ENCODE measurements at places on chromosomes 6 and 20.

- peak; percentile 43 for DNase-seq
Observed at GRCh38 chr20:22579711-22580697, 4.4 kb downstream of the FOXA2 start.

- DNase-seq: no peak
Observed at GRCh38 chr6:47044397-47044796, 2.3 kb upstream of the ADGRF1 start.

DNA sequence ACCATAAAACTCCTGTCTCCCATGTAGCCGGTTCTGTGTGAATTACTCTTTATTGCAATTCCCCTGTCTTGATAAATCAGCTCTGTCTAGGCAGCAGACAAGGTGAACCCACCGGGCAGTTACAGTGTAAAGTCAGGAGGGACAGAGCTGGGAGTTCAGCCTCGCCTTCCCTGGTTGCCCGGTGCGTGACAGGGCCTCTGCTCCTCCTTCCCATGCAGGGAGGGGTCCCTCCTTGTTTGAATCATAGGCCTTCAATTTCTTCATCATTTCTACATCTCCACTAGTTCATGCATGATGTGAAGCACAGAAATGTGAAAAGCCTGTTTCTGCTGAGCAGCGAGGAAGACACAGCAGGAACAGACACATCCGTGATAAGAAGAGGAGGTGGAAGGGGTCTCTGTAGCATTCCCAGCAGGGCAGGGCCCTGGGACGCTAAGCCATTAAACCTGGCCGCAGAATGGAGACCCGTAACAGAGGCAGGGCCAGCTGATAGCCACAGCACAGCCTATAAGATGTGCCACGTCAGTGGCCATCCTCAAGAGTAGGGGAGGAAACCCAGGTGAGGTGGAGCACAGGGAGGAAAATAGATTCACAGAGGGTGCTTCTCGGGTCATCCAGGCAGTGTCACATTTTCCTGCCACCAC lies 106.7 kb upstream of the CST7 start:
- DNase-seq: no peak

GRCh38 chr6:136501096-136501495 lies 49.1 kb downstream of the MAP7 start:
- no peak for DNase-seq

DNA sequence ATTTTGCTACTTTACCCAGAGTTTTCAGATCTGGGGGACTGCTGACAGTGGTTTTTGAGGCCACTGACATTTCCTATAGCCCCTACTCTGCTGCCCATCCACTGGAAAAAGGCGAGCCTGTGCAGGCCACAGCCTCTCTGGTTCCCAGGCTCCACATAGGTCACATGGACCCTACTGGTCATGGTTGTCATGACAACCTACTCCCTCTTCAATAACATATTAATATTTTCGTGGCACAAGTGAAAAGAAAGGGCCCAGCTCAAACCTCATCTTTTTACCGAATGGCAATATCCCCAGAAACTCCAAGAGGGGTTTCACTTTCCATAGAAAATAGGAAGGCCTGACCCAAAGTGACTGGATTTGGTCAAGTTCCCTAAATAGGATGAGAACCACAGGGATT lies 11.0 kb upstream of the FOXO3 start:
- DNase-seq: no peak

DNA sequence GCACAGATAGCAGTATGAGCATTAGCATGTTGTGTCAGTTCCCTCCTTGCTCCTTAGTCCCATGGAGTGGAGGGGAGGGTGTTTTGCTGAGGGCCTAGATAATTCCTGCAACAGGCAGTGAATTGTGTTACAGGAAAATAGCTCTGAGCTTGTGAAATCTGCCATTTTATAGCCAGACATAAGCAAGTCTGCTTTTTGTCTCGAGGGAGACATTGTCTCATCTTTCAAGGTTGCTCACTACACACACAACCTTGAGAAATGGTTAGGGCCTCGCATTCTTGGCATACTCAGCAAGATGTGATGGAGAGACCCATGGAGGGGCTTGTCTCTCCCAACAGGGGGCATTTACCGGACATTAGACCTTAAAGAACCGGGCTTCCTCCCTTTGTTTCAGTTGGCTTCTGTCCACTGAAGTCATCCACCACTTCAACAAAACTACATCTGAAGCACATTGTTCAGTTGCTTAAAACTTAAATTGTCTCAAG lies 108.0 kb upstream of the FOXO3 start:
- DNase-seq: peak; percentile 38

Measured in eye (tissue), 1 donor.